Nephron progenitor cell (in vitro differentiated cells): ENCODE measurements at places on chromosomes 2 and 18.

DNA sequence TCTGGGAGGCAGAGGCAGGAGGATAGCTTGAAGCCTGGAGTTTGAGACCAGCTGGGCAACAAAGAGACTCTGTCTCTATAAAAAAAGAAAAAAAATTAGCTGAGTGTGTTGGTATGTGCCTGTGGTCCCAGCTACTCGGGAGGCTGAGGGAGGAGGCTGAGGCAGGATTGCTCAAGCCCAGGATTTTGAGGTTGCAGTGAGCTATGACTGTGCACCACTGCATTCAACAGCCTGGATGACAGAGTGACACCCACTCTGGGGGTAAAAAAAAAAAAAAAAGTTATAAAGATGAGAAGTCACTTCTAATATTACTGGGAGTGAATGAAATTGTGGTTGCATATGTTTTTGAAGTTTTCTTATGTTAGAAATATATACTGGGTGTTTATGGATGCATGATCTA is 71.6 kb downstream of the C2orf74 start:
- no peak for DNase-seq

- no peak for DNase-seq
Observed at GRCh38 chr2:148557844-148558436, 86.6 kb upstream of the EPC2 start.

DNA sequence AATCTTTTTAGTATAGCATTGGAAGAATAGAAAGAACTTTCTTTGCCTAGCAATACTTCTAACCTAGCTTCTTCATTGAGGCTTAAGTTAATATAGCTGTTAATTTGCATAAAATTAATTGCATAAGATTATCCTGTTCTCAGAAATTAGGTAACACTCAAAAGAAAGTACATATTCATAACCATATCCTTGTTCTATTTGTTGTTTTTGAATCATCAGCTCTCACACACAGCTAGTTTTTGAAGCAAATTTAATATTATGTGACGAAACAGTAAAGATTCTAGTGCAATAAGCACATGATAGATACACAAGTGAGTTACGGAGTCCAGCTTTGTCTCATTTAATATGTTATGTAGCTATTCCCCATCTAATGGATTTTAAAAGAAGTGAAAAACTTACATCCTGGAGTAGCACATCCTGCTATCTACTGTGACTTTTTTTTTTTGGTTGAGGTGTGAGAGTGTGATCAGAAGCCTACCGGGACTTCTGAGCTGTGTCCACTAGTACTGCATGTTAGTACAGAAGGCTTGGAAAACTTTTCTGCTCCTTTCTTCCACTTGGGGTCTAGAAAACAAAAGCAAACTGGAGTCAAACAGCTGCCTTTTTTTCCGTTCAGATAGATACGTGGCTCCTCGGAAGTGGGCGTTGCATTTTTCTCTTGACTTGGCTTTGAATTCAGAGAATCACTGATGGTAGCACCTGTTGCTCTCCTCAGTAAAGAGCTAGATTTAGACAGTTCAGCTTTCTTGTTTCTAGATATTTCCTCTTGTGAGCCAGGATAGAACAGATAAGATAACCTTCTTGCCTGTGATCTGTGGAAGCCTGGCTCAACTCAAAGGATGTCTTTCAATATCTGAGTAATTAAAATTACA is 27.2 kb downstream of the KDM3A start:
- no peak for DNase-seq

GRCh38 chr2:220785178-220785577 is 786.9 kb downstream of the EPHA4 start:
- DNase-seq, result no peak

GRCh38 chr2:99845296-99845695 is 297.1 kb downstream of the AFF3 start:
- DNase-seq, result no peak

- peak; percentile 9 for DNase-seq
Observed at GRCh38 chr2:240956171-240956934, 42.1 kb upstream of the SNED1 start.

DNA sequence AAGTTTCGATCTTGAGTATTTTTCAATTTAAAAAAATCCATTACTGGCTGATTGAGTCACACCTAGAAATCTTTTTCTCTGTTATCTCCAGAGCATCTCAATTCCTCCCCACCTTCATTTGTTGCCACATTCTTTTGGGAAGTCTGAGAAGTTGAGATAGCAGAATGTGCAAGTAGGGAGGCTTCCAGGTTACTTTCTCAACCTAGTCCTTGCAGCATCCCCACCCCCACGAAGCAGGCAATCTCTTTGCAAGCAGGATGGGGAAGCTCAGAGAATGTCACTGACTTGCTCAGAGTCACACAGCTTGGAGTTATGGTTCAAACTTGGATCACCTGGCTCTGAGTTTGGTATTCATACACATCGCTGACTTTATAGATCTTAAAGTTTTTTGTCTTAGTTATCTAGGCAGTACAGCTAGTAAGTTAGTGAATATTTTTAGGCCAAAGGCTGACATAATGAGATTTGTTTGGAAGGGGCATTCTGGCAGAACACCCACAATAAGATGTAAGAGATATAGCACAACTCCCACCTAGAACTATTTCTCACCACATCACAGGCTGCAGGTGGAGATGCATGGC is 25.9 kb upstream of the LCLAT1 start:
- no peak for DNase-seq

- no peak for DNase-seq
Observed at GRCh38 chr18:9559253-9559652, 55.1 kb downstream of the PPP4R1 start.

- DNase-seq, result no peak
Observed at GRCh38 chr2:96341641-96342040, 6.1 kb downstream of the NCAPH start.

DNA sequence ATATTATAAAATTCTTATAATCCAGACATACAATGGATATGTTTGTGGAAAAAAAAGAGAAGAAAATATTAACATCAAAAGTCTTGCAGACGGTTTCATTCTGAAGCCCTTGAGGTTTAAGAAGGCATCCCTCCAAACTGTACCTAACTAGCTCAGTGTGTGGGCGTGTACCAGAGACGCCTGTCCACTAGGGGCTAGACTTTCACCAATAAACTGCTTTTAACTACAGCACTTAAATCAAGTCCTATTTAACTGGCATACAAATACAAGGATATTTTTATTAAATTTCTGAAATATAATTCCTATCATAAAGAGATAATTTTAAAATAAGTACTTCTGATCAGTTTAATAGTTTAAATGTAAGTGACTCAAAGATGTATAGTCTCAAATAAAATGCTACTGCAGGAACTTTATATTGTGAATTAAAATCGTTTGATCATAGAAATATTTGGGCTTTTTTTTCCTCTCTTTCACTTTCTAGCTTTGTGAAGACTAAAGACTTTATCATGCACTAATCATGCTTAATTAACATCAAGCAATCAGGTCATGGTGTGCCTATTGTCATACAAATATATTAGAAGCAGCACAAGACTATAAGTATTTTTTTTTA is 437.7 kb downstream of the SATB2 start:
- peak; percentile 18 for DNase-seq

DNA sequence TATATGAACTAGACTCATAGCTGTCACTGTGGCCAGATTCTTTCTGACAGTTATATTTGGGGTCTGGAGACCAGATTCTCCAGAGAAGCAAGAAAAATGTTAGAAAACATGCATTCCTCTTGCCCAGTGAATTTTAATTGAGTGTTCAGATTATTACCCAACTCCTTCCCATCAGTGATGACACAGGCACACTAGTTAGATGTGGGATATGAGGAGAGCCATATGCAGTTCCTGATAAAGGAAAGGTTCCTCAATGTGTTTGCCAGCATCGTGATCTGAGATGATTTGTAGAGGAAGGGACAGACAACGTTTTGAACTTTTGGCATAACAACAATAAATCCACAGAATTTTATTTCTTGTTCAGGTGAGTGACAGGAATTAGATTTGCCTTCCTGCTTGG is 308.6 kb downstream of the PIEZO2 start:
- no peak for DNase-seq

DNA sequence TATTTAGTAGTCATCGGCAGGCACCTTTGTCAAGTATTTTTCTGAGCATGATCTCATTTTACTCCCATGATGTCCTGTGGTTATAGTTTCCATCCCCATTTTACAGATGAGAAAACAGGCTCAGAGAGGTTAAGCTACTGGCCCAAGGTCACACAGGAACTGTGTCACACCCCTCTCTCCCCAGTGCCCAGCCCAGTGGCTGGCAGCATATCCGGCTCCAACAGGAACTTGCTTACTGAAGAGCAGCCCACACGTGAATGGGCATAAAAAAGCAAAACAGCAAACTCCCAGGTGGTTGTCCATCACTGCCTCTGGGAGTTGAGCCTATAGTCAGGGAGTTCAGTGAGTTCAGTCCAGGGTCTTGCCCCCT is 8.3 kb upstream of the KLF11 start:
- DNase-seq, result no peak

GRCh38 chr2:109194620-109194937 is 65.6 kb downstream of the SH3RF3 start:
- DNase-seq, result no peak

- DNase-seq, result no peak
Observed at GRCh38 chr2:238042849-238043584, 17.8 kb upstream of the SCLY start.

DNA sequence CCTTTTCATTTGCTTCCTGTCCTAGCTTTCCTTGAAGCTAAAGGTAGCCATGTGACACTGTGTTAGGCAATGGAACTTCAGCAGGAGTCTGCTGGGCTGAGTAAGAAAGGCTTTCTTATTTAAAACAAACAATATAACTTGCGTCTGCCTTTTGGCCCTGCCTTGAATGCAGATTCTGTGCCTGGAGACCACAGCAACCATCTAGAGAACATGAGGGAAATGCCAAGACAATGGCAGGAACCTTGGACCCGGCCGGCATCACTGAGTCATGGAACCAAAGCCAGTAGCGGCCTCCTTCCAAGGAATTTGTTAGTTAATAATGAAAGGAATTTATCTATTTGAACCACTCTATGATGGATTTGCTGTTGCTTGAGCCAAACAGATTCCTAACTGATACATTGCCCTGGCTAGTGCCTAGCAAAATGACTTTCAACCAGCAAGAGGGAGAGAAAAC is 207.5 kb upstream of the EPHA4 start:
- no peak for DNase-seq

GRCh38 chr2:100137866-100138570 is 4.4 kb downstream of the AFF3 start:
- no peak for DNase-seq

- DNase-seq, result no peak
Observed at GRCh38 chr2:215743066-215743465, 270.3 kb downstream of the MREG start.

DNA sequence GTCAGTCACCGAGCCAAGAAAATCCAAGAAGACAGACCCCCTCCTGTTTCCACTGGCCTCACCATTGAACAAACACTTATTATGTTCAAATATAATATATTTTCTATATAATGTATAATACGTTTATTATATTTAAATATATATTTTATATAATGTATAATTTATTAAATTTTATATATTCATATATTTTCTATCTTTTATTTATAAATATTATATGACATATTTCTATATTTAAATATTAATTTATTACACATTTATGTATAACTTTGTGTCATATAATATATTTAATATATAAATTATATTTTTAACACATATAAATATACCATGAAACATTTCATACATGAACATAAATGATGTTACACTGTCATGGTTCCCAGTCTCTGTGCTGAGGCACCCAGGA is 60.9 kb upstream of the RMDN2 start:
- no peak for DNase-seq

- DNase-seq, result no peak
Observed at GRCh38 chr2:8570637-8571036, 111.2 kb upstream of the ID2 start.

- DNase-seq, result no peak
Observed at GRCh38 chr2:68290901-68291300, 28.8 kb downstream of the CNRIP1 start.

GRCh38 chr2:101998896-101999789 is 7.4 kb downstream of the IL1R2 start:
- DNase-seq, result no peak

GRCh38 chr18:2706903-2707302 is 51.4 kb downstream of the SMCHD1 start:
- no peak for DNase-seq

GRCh38 chr2:190443055-190443454 is 34.9 kb downstream of the MFSD6 start:
- no peak for DNase-seq

DNA sequence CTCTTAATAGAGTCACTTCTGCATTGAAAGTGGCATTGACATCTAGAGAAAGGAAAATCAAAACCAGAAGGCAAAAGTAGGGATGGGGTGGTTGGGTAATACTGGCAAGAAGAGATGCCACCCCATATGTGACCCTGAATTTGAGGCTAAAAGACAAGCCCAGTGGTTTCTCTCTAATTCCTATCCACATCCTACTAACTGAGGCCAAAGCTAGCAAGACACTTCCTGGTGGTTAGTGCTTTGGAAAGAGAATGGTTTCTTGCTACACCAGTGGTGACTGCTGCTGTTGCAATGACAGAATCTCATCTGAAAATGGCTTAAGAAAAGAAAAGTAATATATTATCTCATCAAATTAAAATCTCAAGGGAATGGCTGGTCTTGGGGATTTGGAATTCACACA is 640.6 kb downstream of the EPHA4 start:
- DNase-seq, result no peak

- no peak for DNase-seq
Observed at GRCh38 chr2:74931940-74932339, 26.5 kb upstream of the POLE4 start.

DNA sequence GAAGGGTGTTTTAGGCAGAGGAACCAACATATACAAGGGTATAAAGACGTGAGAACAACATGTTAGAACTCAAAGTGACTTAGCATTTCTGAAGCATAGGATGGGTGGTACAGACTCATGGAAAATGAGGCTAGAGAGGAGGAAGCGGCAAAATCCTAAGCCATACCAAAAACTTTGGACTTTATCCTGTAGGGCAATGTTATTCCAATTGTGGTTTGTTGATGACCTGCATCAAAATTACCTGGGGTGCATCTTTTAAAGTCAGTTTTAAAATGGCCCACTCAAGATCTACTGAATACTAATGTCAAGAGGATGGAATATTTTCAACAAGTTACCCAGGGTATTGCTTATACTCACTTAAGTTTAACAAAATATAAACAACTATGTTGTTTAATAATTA is 34.8 kb downstream of the RAPH1 start:
- no peak for DNase-seq

DNA sequence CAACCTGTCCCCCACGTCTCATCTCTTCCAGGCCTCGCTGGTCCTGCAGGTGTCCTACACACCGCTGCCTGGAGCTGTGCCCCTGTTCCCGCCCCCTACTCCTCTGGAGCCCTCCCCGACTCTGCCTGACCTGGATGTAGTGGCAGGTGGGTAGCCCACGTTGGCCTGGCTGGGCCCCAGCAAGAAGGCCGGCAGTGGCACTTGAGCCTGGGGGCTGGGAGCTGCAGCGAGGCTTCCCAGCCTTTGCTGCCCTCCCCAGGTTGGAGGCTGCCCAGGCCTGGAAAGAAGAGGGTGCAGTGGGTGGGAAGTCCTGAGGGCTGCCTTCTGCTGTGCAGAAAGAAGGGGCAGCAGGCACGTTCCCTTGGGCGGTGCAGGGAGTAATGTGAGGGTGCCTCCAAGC is 58.4 kb downstream of the DYSF start:
- no peak for DNase-seq

- DNase-seq, result no peak
Observed at GRCh38 chr18:67634631-67635338, 118.3 kb upstream of the DSEL start.

- no peak for DNase-seq
Observed at GRCh38 chr2:215754546-215754945, 258.8 kb downstream of the MREG start.
